ENCODE measurements at places on chromosomes 4 and X.
A peak's percentile ranks its signal among the peaks of the same experiment; 100 is the strongest.

DNA sequence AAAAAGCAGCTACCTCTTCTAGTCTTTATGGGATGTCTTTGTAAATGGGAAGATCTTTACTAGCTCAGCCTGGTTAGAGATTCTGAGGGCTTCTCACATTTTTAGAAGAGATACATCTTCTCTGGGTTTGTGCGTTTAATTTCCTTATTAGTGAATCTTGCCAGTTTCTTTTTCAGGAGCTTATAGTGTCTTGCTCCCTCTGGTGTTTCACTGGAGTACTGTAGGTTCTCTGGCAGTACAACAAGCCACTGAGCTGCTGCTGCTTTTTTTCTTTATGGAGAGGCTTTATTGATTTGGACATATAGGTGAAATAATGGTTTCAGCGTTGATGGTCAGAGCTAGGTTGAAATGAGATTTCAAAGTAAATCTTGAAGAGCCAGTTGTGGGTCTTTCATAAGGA lies 82.9 kb downstream of the LAS1L start:
- no peak for DNase-seq

DNA sequence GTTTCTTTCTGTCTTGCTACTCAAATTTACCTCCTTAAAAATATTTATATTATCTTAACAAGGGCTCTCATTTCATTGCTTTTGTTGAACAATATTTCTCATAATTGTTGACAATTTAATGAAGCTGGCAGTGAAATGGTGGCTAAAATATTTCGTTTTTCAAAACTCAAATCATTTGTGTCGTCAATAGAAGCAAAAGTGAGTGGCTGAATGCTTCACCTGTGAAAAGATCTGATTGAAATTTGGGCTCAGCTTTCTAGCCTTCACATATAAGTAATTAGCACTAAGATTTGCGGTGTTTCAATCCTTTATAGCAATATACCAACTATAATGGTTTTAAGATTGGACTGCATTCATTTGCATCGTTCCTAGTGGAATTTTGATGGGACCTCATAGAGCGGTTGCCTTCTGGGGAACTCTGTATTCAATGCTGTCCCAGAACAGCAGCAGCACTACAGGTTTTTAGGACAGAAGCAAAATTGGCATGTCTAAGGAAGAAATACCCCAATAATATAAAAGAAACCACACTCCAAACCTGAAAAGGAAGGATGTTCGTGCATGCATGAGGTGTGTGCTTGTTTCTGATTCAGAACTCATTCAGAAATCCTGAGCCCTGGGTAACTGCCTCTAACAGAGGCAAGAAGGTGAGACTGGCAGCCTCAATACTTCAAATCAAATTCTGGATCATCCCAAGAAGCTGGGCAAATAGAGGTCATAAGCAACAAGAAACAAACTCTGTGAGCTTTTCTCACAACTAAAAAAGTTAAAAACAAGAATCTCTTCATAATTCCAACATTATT lies 2.5 kb downstream of the CXCL1 start:
- no peak for DNase-seq

DNA sequence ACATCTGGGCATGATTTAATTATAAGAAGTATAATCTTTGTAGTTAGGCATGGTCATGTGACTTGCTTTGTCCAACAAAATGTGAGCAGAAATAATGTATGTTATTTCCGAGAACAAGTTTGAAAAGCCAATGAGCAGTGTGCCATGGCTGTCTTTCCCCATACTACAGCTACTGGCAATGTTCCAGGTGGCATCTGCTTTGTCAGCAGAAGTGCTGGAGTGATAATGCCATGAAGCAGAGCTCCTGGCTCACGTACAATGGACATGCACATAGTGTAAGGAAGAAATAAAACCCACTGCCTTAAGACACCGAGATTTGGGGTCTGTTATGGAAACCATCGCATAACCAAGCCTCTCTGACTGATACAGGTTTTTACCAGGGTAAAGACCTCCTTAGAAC lies 212.6 kb upstream of the RASGEF1B start:
- DNase-seq: no peak

DNA sequence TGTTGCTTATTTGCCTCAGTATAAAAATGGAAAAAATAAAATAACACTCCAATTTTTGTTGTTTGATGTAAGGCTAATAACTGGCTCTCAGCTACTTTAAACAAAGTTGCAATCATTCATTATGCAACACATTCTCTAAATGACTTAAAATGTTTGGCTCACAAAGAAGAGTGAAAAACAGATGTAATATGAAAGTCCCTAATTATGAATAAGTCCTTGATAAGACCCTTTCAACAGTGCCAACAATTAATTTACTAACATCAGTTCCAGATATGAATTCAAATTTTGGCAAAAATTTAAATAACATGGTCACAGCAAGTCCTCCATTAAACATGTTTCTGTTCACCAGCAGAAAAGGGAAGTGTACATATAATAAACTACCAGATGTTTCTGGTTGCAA lies 69.8 kb downstream of the PAPSS1 start:
- no peak for DNase-seq

GRCh38 chr4:73275318-73275654 lies 16.7 kb upstream of the ANKRD17 start:
- no peak for DNase-seq

DNA sequence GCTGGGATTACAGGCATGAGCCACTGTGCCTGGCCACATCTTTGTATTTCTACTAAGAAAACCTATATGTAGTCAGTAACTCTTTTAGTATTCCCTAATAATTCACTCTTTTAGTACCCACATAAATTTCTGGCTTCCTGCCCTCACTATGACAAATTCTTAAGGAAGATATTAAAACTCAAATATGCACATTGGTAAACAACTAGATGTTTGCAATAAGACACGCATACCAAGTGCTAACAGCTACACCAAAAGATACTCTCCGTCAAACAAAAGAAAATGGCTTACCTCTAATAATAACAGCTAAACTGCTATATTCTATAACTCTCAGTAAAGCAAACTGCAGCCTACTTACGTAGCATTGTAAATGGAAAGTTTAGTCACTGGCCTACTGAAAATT lies 6.3 kb downstream of the UBA6 start:
- no peak for DNase-seq

DNA sequence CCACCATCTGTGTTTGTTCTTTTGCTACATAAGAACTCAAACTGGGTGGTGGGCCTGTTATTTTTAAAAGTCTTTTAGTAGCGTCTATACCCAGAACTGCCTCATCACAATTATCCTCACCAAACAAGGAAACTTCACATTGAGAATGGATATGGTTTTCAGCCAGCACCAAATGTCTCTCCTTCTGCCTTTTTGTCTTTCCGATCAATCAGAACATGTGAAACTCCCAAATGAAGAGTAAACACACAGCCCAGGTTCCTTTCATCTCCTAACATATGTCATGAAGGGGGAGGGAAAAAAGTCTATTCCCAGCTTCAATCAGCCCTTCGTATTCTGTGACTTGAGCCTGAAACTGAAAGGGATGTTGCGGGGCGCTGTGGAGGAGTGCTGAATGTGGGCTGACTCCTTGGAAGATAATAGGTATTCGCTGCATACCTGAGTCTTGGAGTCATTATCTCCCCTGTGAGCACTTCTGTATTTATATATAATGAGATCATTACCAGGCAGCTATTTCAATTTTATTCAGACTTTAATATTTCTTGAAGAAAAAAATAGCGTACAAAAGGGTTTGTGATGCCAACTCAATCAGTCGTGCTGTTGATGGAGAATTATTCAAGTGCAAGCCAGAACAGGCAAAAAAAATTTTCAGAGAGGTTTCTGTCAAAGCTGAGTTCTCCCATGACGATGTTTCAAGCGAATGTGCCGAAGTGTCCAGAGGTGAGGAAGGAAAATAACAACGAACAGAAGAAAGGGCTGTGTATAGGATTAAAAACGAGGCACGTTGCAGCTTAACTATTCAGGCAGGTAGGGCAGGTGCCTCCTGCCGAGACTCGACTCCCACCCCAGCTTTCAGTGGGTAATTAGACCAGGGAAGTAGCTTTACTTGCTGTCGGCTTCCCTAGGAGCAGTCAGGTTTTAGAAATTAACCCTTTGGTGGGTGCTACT lies 163.9 kb upstream of the NOCT start:
- DNase-seq: no peak

DNA sequence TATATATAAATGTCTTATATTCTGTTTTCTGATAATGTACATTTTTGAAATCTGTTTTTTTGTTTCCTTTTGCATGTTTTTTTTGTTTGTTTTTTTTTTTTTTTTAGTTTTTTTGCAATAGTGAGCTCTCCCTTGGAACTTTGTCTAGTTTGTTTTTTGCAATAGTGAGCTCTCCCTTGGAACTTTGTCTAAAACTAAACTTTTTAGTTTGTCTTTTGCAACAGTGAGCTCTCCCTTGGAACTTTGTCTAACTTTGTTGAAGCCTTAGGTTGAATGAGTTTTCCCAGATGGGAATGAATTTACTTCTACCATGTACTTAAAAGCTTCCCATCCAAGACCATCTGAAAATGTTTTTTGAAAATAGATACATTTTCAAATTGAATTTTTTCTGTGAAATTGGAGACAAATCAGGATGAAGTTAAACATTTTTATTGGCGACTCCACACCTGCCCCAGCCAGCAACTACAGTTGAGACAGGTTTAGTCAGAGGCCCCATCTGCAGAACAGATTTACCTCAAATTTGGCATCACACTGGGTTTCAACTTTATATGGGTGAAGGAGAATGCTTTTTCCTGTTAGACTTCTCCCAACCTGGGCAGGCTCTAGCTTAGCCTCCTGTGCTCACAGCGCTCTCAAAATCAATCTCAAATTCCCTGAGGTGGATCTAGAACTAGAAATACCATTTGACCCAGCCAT lies 16.0 kb downstream of the SLC9B2 start:
- DNase-seq: no peak

DNA sequence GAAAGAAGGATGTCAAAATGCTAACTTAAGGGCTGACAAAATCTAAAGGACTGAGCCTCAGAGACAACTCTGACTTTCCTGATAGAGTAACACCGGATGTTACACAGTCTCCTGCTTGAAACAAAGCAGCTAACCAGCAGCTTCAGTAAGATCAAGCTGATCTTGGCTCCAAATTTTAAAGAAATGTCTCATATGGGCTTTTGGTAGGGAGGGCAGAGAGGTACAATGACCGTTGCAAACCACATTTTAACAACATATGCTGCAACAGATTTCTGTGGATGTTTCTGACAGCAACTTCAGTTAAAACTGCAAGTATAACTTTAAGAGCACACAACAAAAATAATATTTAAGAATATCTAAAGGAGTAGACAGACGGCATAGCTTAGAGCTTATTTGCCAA lies 9.1 kb downstream of the RPGR start:
- no peak for DNase-seq

- no peak for DNase-seq
Measured at GRCh38 chr4:41394481-41394894, 137.8 kb downstream of the UCHL1 start.

- DNase-seq: no peak
Measured at GRCh38 chrX:55088795-55089489, at the start of gene PAGE2. Gene PAGE2 (plus strand): TSS chrX:55089018. CDS start chrX:55090021, 1,003 bp downstream.

DNA sequence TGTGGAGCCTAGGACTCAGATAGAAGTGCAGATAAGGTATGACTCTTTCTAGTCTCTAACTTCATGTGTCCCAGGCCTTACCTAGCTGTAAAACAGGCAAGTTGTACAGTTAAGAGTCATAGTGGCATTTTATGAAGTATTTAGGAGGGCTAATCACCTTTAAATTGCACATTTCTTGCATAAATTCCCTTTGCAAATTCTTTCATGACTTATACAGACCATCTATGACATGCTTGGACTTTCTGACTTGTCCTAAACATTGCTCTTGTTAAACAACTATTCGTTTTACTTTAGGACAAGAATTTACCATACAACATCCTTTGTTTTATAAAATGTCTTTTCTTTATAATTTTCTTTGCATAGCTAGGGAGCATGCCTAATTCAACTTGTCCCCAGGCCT lies 7.8 kb upstream of the RRAGB start:
- DNase-seq: no peak

DNA sequence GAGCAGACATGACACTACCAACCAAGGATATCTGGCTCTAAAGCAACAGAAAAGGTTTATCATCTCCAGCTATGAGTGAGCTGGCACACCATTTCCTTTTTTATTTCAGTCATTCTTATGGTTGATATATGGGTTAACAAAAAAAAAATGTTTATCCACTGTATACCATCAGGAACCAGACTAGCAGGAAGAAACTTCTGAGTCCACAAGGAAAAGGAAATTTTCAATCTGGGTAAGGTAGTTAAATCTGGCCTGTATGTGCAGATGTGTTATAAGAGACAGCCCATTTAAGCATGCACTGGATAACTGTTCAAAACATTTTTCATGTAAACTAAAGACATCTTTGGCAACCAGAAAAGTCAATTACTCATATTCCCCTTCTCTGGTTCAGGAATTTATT lies 35.0 kb downstream of the AMMECR1 start:
- DNase-seq: no peak

- no peak for DNase-seq
Measured at GRCh38 chrX:22541926-22542325, 269.2 kb downstream of the CBLL2 start.

GRCh38 chr4:20395160-20395773 lies 143.6 kb downstream of the SLIT2 start:
- no peak for DNase-seq

- DNase-seq: no peak
Measured at GRCh38 chr4:4633431-4633830, 91.6 kb upstream of the STX18 start.

DNA sequence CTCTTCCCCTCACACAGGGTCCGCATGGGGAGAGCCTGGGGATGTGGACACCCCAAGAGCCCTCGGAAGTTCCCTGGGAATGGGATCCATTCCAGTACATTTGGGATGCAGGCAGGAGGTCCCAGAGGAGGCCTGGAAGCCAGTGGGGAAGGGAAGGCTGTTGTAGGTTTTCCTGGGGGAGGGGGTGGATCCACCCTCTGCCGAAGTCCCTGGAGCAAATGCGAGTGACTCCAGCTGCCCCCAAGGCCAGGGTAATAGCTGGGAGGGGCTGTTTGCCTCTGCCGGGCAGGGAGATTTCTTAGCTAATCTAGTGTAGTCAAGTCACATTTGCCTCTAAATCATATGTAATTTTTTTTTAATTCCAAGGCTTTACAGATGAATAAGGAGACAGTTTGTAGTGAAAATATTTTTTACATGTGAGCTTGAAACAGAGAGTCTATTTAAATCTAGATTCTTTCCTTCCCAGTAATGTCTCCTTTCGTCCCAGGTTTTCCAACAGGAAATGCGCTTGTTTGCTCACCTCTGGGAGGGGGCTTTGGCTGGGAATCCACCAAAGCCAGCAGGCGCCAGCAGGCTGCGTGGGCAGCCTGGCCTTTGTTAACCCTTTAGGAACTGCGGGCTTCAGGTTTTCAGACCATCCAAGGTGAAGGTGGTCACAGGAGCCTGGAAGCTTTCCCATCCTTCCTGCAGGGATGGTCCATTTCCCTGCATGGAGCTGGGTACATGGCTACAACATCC lies 26.8 kb downstream of the SH3TC1 start:
- no peak for DNase-seq

GRCh38 chr4:152106113-152106763 lies 345.4 kb upstream of the GATB start:
- peak; percentile 27 for DNase-seq

DNA sequence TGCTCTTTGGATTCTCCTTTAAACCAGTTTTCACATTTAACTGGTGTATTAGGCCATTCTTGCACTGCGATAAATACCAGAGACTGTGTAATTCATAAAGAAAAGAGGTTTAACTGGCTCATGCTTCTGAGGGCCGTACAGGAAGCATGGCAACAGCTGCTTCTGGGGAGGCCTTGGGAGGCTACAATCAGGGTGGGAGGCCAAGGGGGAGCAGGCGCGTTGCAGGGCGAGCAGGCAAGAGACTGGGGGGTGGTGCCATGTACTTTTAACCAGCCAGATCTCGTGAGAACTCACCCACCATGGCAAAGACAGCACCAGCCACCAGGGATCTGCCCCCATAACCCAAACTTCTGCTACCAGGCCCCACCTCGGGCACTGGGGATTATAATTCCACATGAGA lies 38.1 kb downstream of the RNF212 start:
- DNase-seq: no peak
